ENCODE measurements at places on chromosomes 1 and 21. TPM values are rescaled to one million over a fixed set of nuclear protein-coding genes. Genes with fewer than 3 reads are reported as not detected.

GRCh38 chr1:165747632-165748447, 20.8 kb downstream of the TMCO1 start:
- H3K4me3 ChIP-seq, result no peak overlapping the region
- DNase-seq, result no peak
- H3K4me1 ChIP-seq, result no peaks in the 10 kb centered on the region
- H3K27me3 ChIP-seq, result no peaks in the 10 kb centered on the region
- H3K36me3 ChIP-seq, result peaks cover 19% of the 10 kb centered on the region

- H3K27me3 ChIP-seq, result no peaks in the 10 kb centered on the region
- no peak overlapping the region for H3K27ac ChIP-seq
- no peak for DNase-seq
- H3K4me3 ChIP-seq, result no peak overlapping the region
- no peaks in the 10 kb centered on the region for H3K36me3 ChIP-seq
Measured at GRCh38 chr21:16199539-16199938, 469.8 kb downstream of the USP25 start.

DNA sequence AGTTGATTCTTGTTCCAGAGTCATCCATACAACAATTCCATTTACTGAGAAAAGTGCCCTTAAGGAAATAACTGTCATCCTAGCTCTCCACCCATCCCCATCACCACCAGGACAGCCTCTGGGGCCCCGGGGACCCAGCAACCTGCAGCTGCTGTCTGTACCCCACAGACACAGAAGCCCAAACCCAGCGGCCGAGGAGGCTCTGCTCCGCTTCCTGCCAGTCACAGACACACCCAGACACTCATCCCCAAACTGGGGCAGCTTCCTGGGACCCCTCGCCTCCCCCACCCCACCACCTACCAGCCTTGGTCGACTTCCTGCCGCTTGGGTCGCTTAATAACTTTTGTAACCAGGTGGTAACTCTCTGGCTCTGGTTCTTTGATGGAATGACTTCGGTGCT, 121.6 kb upstream of the SLC25A33 start:
- no peak overlapping the region for H3K27ac ChIP-seq
- H3K36me3 ChIP-seq, result no peaks in the 10 kb centered on the region
- no peak for DNase-seq
- H3K27me3 ChIP-seq, result no peaks in the 10 kb centered on the region
- H3K4me3 ChIP-seq, result no peak overlapping the region

DNA sequence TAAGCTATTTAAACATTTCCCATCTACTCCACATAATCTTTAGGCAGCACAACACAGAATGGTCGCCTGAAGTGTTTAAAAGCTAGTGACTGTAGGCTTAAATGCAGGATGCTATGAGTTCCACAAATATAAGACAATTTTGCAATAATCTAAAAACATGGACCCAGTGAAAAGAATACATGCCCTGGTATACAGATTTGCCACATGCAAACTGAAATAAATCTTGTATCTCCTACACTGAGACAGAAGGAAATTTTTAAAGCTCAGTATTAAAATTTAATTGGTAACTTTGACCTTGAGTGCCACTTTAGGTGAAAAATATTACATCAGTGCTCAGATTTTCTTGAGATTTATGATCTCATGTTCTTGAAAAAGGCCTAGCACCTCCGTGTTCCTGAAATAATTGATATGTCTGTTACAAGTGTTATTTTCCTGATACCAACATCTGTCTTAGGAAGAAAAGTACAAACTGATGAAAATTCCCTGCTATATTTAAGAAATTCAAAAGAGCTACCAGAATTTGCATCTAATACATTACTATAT, 285.5 kb downstream of the VAV3 start:
- no peaks in the 10 kb centered on the region for H3K27me3 ChIP-seq
- H3K27ac ChIP-seq, result no peak overlapping the region
- H3K4me1 ChIP-seq, result no peaks in the 10 kb centered on the region
- no peak for DNase-seq

The CD53 gene
- 151 TPM for total RNA-seq

- H3K4me1 ChIP-seq, result peaks cover 24% of the 10 kb centered on the region
- no peaks in the 10 kb centered on the region for H3K27me3 ChIP-seq
- H3K27ac ChIP-seq, result no peak overlapping the region
- no peak overlapping the region for H3K4me3 ChIP-seq
Measured at GRCh38 chr1:39952359-39953110, 2.4 kb upstream of the MFSD2A start.

The PTPN22 gene
- 11.4 TPM for total RNA-seq

DNA sequence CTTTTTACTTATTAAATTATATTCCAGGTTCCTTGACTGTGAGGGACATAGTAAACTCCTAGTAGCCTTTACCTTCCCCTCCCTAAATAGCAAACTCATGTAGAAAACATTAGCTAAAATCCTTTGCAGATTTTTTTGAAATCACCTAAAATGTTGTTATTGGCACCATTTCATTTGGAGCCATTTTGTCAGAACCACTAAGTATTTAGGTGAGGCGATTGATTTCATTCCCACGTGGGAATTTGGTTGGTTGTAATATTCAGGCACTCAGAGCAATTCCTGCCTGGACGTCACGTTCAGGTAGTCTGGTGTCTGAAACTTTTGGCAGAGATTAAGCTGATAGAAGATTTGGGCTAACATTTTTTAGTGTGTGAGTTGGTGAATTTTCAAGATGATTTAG, 84.3 kb downstream of the CAMTA1 start:
- no peak for DNase-seq
- H3K36me3 ChIP-seq, result no peaks in the 10 kb centered on the region
- no peaks in the 10 kb centered on the region for H3K27me3 ChIP-seq

DNA sequence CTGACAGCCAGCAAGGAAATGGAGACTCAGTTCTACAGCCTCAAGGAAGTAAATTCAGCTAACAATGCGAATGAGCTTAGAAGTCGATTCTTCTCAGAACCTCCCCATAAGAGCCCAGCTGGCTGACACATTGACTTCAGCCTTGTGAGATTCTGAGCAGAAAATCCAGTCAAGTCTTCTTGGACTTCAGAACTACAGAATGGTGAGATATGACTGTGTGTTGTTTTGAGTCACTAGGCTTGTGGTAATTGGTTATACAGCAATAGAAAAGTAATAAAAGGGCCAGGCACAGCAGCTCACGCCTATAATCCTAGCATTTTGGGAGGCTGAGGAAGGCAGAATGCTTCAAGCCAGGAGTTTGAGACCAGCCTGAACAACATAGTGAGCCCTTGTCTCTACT, 161.8 kb upstream of the IVNS1ABP start:
- H3K4me3 ChIP-seq, result no peak overlapping the region
- no peak for DNase-seq
- no peak overlapping the region for H3K27ac ChIP-seq
- H3K4me1 ChIP-seq, result no peaks in the 10 kb centered on the region
- no peaks in the 10 kb centered on the region for H3K36me3 ChIP-seq
